ENCODE measurements at places on chromosomes 6 and 20.

DNA sequence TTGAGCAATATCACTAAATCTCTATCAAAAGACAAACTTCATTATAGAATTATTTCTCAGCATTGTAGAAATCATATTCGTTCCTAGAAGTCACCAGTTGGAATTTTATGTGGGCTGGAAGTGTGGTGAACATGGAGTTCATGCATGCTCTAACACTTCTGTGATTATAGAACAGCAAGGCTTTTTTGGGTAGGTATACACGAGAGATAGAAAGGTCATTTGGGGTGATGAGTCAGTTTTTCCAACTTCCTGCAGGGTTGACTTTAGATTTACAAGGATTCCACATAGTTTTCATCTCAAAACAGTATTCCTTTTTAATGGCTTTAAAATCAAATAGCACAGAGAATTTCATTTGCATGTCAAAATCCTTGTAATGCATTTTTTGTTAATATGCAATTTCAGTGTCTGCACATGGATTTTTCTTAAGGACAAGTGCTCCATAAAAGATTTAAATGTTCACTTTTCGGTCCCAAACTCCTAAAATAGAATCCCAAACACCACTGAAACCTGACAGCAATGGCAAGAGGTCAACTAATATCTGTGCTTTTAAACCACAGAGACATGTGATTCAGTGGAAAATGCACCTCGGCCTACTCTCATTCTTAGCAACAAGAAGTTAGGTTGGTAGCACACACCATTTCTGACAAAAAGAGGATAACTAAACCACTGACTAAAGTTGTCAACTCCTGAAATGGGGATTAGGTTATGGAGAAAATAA lies 211.0 kb downstream of the MOXD1 start:
- no peak overlapping the region for H3K27ac ChIP-seq
- no peaks in the 10 kb centered on the region for H3K36me3 ChIP-seq
- no peaks in the 10 kb centered on the region for H3K27me3 ChIP-seq
- no peaks in the 10 kb centered on the region for H3K4me1 ChIP-seq

GRCh38 chr6:135642912-135643311 lies 145.4 kb upstream of the AHI1 start:
- no peaks in the 10 kb centered on the region for H3K27me3 ChIP-seq
- no peak for DNase-seq
- H3K4me1 ChIP-seq = peaks cover 9% of the 10 kb centered on the region
- H3K4me3 ChIP-seq = no peak overlapping the region
- no peak overlapping the region for H3K27ac ChIP-seq

DNA sequence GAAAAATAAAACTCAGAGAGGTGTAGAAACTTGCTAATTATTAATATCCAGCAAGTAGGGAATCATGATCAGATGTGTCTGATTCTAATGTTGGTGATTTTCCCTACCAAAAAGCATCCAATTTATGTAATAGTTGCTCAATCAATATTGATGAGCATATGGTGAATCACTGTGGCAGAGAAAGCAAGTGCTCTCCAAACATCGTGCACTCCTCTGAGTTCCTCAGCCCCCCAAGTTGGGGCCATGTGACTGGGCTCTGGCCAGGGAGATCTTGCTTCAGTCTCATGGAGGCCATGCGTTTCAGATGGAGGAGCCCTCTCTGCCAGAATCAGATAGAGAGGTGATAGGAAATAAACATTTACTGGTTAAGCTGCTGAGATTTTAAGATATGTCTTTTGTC lies 133.2 kb upstream of the LY86 start:
- H3K27ac ChIP-seq = no peak overlapping the region
- no peaks in the 10 kb centered on the region for H3K4me1 ChIP-seq
- H3K27me3 ChIP-seq = peaks cover 16% of the 10 kb centered on the region
- H3K36me3 ChIP-seq = no peaks in the 10 kb centered on the region
- no peak overlapping the region for H3K4me3 ChIP-seq

DNA sequence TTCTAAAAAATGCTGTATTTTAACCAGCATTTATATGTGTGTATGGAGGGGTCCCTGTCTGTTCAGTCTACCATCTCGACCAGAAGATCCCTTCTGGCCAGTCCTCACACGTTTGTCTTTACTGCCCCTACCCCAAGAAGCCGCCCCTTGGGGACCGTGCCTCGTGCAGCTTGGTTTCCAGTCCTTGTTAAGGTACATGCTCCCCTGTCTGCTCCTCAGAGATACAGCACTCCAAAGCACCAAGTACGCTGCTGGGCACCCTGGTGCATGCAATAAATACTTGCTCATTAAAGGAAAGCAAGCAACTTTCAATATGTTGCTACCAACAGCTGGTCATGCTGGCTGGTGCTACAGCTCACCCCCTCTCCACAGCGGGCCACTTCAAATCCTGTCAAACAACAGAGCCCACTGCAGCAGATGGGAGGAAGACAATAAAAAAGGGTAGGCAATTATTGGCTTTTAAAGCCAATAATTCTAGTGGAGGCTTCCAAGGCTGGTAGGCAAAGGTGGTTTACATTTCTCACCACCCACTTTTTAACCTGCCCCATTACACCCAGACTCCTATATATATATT lies 61.6 kb downstream of the PSMG4 start:
- H3K27ac ChIP-seq = no peak overlapping the region
- H3K27me3 ChIP-seq = peaks cover 35% of the 10 kb centered on the region
- no peak overlapping the region for H3K4me3 ChIP-seq
- H3K36me3 ChIP-seq = no peaks in the 10 kb centered on the region
- peaks cover 16% of the 10 kb centered on the region for H3K4me1 ChIP-seq

DNA sequence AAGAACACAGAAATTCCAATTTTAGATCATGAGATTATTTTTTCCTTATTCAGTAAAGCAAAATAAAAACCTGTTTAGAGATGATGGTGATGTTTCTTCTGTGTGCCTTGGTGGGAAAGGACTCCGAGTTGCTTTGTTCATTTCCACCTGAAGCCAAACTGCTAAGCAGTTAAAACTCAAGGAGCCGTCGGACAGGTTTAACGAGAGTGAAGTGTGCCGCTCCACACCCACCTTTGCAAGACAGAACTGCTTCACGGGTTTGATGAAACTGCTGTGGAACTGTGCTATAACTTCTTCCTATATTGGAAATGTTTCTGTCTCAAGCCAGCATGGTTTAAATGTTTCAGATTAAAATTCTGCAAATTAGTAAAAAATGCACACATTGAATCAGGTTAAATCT lies 9.2 kb upstream of the DSP start:
- H3K4me3 ChIP-seq = no peak overlapping the region
- H3K36me3 ChIP-seq = no peaks in the 10 kb centered on the region
- H3K27me3 ChIP-seq = peaks cover 47% of the 10 kb centered on the region

- DNase-seq = peak; percentile 87
- peak overlapping the region; percentile 97 for H3K4me3 ChIP-seq
- no peaks in the 10 kb centered on the region for H3K27me3 ChIP-seq
- peak overlapping the region; percentile 100 for H3K27ac ChIP-seq
These were observed 57.9 kb downstream of the TRIM38 start for GRCh38 chr6:26020329-26021000.

GRCh38 chr6:7214468-7214867 lies 98.5 kb downstream of the SSR1 start:
- H3K4me3 ChIP-seq = no peak overlapping the region
- H3K27ac ChIP-seq = no peak overlapping the region
- no peaks in the 10 kb centered on the region for H3K27me3 ChIP-seq
- no peak for DNase-seq

DNA sequence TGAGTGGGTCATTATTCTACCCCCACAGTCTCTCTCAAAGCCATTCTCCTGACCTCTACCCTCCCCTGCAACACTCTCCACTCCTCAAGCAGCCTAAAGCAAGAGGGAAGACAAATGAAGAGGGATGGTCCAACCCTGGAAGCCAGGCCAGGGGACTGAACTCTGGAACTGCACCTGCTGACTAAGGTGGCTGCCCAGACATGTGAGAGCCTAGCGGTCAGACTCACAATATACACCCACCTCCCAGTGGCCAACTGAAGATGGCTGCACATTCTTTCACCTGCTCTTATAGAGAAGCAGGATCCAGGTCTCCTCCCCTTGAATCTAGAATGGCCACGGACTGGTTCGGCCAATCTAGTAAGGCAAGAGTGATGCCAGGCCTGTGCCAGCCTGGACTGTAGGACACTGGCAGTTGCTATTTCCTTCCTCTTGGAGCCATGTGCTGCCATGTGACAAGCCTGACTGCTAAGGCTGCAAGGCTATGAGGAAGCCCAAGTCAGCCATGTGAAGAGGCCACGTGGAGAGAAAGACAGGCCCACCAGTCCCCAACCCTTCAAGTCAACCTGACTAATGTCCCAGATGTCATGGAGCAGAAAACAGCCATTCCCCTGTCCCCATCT lies 31.8 kb downstream of the ACSS1 start:
- peaks cover 30% of the 10 kb centered on the region for H3K36me3 ChIP-seq
- H3K27me3 ChIP-seq = no peaks in the 10 kb centered on the region
- no peak overlapping the region for H3K4me3 ChIP-seq
- no peaks in the 10 kb centered on the region for H3K4me1 ChIP-seq
- H3K27ac ChIP-seq = no peak overlapping the region
- no peak for DNase-seq

- H3K4me3 ChIP-seq = no peak overlapping the region
- H3K27me3 ChIP-seq = no peaks in the 10 kb centered on the region
- no peaks in the 10 kb centered on the region for H3K36me3 ChIP-seq
- no peak for DNase-seq
- no peaks in the 10 kb centered on the region for H3K4me1 ChIP-seq
These were observed 480.7 kb downstream of the HTR1B start for GRCh38 chr6:76982476-76983199.

- no peaks in the 10 kb centered on the region for H3K36me3 ChIP-seq
- no peak for DNase-seq
- peaks cover 7% of the 10 kb centered on the region for H3K27me3 ChIP-seq
These were observed 3.0 kb downstream of the DDO start for GRCh38 chr6:110412360-110412759.

GRCh38 chr20:38863024-38863851 lies 57.7 kb downstream of the PPP1R16B start:
- peak; percentile 37 for DNase-seq
- no peaks in the 10 kb centered on the region for H3K27me3 ChIP-seq
- peaks cover 16% of the 10 kb centered on the region for H3K36me3 ChIP-seq
- H3K27ac ChIP-seq = peak overlapping the region; percentile 64

DNA sequence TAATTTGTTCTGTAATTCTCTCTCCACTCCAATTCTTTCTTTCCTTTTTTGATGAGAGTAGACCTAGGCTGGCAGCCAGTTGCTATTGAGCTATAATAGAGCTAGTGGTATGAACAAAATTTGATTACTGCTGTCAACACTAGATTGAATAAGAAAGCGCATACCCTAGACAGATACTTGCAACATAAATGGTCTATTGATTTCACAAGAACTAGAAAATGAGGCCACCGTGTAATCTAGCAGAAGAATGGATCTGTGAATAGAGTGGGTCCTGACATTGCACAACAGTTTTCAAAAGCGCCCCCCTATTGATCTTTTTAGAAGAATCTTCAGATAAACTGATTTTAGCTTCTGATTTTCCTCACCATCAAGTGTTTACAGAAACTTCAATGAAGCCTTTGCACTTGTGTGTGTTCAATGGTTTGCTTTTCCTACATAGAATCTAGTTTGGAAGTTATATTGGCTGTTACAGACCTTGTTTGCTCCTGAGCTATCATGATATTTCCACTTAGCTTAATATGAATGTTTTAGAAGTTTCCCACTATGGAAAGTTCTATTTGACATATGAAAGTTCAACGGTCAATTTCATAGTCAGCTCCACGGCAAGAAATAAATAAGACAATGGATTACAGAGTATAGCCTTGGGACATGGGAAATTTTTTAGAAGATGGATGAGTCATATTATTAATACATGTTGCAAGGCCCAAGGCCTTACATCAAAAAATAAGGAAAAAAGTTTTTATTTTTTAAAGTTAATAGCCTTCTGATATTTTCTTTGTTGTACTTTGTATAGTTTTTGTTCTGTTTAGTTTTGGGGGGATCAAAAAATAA lies 55.6 kb downstream of the UTRN start:
- no peak overlapping the region for H3K4me3 ChIP-seq
- DNase-seq = no peak
- H3K27me3 ChIP-seq = no peaks in the 10 kb centered on the region
- H3K27ac ChIP-seq = no peak overlapping the region
- H3K36me3 ChIP-seq = peaks cover 11% of the 10 kb centered on the region

- H3K27me3 ChIP-seq = no peaks in the 10 kb centered on the region
- no peak for DNase-seq
- H3K27ac ChIP-seq = no peak overlapping the region
These were observed 405.3 kb downstream of the MAFB start for GRCh38 chr20:40283689-40284088.

DNA sequence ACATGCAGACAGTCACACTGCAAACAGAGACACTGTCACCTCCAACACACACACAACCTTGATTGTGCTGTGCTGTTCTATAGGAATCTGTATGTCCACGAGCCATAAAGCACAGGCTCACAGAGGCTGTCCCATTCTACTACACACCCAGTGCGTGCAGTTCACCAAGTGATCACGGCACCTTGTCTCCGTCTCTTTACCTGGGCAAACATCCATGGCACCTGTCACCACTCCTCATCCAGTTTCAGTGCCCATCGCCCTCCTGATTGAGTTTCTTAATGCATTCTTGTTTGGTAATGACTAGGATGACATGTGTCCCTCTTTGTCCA lies 65.8 kb upstream of the STMND1 start:
- H3K27ac ChIP-seq = no peak overlapping the region
- no peak overlapping the region for H3K4me3 ChIP-seq
- H3K4me1 ChIP-seq = no peaks in the 10 kb centered on the region
- H3K27me3 ChIP-seq = no peaks in the 10 kb centered on the region

- peak overlapping the region; percentile 29 for H3K27ac ChIP-seq
- no peaks in the 10 kb centered on the region for H3K36me3 ChIP-seq
- H3K4me3 ChIP-seq = no peak overlapping the region
- H3K27me3 ChIP-seq = peaks cover 5% of the 10 kb centered on the region
These were observed 161.3 kb downstream of the PHACTR3 start for GRCh38 chr20:59765599-59766177.

- peaks cover 4% of the 10 kb centered on the region for H3K36me3 ChIP-seq
- peaks cover 15% of the 10 kb centered on the region for H3K4me1 ChIP-seq
- no peaks in the 10 kb centered on the region for H3K27me3 ChIP-seq
These were observed 132.5 kb downstream of the UTRN start for GRCh38 chr6:144417681-144418080.

- no peak for DNase-seq
- H3K4me1 ChIP-seq = peaks cover 78% of the 10 kb centered on the region
- H3K27ac ChIP-seq = peak overlapping the region; percentile 94
- no peaks in the 10 kb centered on the region for H3K27me3 ChIP-seq
These were observed 74.4 kb downstream of the NOL4L start for GRCh38 chr20:32510601-32511357.

DNA sequence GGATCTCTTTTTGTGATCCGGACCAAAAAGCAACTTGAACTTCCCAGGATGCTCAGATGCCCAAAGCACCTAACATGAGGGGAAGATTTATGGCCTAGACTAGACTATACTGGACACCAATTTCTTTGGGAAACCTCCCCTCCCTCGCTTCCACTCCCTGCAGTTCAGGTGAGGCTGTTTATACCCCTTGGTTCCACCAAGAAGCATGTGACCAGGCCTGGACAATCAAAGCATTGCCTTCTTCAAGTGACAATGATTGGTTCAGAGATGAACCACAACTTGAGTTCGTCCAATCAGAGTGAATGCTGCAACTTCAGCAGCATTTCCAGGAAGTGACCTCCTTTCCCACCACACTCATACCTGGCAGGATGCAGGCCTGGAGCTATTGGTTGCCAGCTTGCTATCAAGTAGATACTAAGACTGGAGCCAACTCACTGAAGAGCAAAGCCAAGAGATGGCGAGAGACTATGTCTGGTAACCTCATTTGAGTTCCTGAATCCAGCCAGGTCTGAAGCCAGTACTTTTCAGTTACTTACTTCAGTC lies 45.6 kb upstream of the SLC9A8 start:
- DNase-seq = no peak
- peaks cover 41% of the 10 kb centered on the region for H3K4me1 ChIP-seq
- no peak overlapping the region for H3K4me3 ChIP-seq
- H3K27ac ChIP-seq = no peak overlapping the region
- peaks cover 98% of the 10 kb centered on the region for H3K27me3 ChIP-seq
